Activated T-cell treated with anti-CD3 and anti-CD28 coated beads for 48 hours (primary cell): ENCODE measurements at places on chromosomes 6 and 20.
A peak's percentile ranks its signal among the peaks of the same experiment; 100 is the strongest.

DNA sequence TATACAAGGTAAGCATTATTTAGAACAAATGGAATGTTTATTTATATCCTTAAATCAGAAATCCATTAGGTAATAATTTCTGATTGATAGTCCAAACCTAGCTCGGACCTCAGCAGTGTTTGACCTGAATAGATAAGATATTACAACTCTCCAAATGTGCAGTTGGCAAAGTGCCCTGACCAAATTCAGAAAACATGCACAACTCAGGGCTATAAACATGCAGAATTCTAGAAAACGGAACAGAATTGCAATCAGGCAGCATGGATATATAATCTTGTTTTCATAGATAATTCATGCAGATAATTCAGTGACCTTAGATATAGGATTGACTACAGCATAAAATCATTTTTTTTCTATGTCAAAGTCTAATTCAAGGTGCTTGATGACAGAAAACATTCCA is 626.6 kb upstream of the CITED2 start:
- DNase-seq: no peak

- no peak for DNase-seq
These were observed 138.8 kb downstream of the KHDRBS2 start for GRCh38 chr6:62146954-62147853.

- DNase-seq: no peak
These were observed 69.7 kb upstream of the LY86 start for GRCh38 chr6:6518631-6519427.

DNA sequence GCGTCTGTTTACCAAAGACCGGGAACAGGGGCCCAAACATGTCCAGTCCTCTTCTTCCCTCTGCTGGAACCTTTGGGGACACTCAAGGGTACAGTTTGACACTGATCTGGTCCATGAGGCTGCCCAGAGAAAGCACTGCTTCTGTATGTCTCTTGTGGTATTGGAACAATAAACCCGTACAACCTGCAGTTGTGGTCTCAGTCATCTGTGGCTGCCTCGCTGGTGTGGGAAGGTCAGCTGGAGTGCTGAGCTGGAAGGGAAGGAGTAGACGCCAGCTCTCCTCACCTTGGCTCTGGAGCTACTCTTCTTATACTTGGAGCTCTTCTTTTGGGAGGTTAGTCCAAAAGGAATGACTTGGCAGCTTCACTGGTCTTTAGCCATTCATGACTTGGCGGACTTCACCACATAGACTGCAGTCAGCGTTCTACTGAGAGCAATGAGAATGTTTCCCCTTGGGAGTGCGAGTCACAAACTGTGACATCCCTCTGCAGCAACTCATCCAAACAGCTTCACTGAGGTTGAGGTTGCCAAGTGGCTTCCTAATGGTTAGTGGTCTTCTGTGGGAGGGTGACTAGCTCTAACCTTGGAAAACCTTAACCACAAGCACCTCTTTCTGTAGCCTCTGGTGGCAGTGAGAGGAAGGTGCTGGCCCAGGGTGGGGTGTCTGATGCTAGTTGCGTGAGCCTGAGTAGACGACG is 81.2 kb downstream of the ASXL1 start:
- DNase-seq: peak; percentile 41

DNA sequence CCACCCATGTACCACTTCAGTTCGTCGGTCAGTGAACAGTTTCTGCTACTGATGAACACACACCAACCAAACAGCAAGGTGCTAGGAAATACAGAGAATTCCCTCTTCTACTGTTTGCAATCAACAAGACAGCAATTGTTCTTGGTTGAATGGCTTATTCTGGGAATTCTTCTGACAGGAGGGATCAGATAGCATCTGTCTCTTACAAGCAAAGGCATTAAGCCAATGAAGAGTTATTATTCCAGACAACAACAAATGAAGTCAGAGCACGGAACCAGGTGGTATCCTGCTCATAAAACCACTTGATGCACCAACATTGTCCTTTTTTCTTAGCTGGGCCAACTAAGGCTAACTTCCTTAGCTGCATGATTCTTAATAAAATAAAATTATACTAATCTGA is 37.8 kb downstream of the PTPRK start:
- no peak for DNase-seq

DNA sequence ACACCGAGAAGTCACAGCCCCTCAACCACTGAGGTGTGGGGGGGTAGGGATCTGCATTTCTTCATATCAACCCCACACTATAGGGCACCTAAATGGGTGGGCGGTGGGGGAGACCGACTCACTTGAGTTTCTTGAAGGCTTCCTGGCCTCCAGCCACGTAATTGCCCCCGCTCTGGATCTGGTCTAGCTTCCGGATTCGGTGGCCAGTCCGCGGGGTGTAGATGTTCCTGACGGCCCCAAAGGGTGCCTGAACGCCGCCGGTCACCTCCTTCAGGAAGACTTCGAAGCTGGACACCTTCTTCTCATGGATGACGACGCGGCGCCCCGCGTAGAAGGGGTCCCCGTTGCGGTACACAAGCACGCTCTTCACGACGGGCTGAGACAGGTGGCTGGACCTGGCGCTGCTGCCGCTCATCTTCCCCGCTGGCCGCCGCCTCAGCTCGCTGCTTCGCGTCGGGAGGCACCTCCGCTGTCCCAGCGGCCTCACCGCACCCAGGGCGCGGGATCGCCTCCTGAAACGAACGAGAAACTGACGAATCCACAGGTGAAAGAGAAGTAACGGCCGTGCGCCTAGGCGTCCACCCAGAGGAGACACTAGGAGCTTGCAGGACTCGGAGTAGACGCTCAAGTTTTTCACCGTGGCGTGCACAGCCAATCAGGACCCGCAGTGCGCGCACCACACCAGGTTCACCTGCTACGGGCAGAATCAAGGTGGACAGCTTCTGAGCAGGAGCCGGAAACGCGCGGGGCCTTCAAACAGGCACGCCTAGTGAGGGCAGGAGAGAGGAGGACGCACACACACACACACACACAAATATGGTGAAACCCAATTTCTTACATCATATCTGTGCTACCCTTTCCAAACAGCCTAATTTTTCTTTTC is at the start of gene DCDC2:
Gene DCDC2 (minus strand): TSS at position 724 of the 883 bp plus-strand sequence. CDS start 309 bp downstream, at position 415.
- DNase-seq: no peak
